Posterior vena cava (tissue), 2 donors: ENCODE measurements at places on chromosomes 6 and 20.

- no peak for DNase-seq
These were observed 7.8 kb upstream of the BTN3A1 start for GRCh38 chr6:26394289-26394688.

GRCh38 chr6:101398716-101399615 is 5.5 kb downstream of the GRIK2 start:
- DNase-seq = no peak

- DNase-seq = no peak
These were observed 80.3 kb downstream of the CDH26 start for GRCh38 chr20:60038400-60039008.

DNA sequence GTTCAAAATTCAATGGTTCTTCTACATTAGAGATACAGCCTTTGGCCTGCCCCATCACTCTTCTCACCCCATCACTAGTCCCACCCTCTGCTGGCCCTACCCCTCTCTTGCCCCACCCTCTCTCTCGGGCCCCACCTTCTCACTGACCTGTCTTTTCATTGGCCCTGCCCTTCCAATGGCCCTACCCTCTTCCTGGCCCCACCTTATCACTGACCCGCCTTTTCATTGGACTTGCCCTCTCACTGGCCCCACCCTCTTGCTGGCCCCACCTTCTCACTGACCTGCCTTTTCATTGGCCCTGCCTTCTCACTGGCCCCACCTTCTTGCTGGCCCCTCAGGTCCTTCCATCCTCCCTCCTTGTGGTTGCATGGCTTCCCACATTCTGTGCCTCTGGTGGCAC is 107.2 kb upstream of the PLEKHG1 start:
- no peak for DNase-seq

GRCh38 chr6:150293423-150294173 is 75.2 kb upstream of the IYD start:
- DNase-seq = no peak

- no peak for DNase-seq
These were observed 10.4 kb downstream of the HIVEP1 start for GRCh38 chr6:12022481-12022880.

GRCh38 chr6:122558080-122558479 is 52.1 kb upstream of the PKIB start:
- no peak for DNase-seq

DNA sequence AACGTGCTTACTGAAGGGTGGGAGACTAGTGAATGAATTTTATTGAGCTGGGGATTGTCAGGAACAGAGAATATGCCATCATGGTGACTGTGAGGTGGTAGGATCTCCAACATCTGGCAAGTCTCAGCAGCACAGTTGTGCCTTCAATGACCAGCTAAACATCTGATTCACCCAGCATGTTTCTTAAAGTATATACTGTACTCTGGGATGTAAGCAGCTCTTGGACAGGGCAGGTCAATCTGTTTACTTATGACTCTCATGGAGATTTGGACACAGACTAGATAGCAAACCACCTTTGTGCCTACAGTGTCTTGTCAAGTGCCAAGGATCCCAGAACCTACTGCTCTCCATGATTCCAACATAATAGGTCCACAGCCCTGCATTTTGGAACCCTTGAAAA is 801.0 kb upstream of the CITED2 start:
- DNase-seq = no peak

- DNase-seq = no peak
These were observed at the start of gene LGSN for GRCh38 chr6:63319939-63320338. TSS of gene LGSN (minus strand) at chr6:63319983. CDS start at chr6:63319943, 40 bp downstream.

- no peak for DNase-seq
These were observed 231.4 kb downstream of the PAX1 start for GRCh38 chr20:21936720-21937380.

GRCh38 chr6:143621159-143621873 is 56.4 kb upstream of the PHACTR2 start:
- no peak for DNase-seq

DNA sequence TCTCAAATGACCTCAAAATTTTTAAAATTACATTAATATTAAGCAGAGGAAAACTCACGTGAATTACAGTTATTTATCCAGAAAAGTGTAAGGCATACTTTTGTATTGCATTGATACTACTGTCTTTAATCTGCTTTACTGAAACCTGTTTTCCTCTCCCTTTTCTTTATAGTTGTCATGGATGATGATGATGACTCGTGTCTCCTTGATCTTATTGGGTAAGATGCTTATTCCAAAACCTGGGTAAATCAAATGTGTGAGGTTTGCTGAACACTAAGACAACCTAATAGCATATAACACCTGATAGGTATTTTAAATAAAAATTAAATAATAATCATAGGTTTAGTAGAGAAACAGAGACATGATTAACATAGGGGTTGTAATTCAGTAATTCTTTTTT is 40.0 kb downstream of the BICRAL start:
- no peak for DNase-seq

GRCh38 chr20:39538317-39538716 is 576.2 kb downstream of the DHX35 start:
- DNase-seq = no peak

DNA sequence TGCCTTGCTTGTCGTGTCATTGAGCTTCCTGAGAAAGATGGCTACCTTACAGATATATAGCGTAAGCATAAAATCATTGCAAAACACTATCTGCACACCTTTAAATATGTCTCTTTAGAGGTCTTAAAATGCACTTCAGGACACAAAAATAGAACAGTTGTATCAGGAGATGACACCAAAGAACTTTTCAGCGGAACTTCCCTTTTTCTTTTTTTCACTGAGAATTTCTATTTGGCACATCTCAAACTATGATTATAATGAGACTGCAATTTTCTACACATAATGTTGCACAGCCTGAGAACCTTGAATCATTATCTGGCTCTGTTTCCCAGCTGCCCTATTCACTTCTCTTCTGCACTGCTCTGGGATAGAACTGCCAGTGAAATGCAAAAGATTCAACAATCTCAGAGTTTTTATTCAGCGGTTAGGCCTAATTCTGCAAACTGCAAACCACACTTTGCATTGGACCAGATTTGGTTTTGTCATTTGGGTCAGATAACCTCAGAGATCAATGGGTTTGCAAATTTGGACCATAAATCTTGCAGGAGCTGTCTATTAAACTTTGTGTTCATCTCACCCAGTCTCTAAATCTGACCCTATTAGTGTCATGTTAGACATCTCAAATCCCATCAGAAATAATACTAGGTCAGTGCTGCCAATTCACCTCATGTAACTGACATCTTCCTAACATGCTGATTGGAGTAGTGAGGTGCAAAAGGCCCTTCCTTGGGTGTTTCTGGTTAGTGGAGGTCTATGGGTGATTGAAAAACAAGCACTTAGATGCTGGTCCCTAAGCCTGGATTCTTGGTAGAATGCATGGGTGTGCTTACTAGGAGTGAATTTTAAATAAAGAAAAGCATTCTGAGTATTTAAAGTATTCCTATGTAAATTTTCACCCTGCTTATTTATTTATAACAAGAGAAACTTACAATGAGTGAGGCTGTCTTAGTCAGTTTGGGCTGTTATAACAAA is 382.7 kb downstream of the UTRN start:
- DNase-seq = no peak

DNA sequence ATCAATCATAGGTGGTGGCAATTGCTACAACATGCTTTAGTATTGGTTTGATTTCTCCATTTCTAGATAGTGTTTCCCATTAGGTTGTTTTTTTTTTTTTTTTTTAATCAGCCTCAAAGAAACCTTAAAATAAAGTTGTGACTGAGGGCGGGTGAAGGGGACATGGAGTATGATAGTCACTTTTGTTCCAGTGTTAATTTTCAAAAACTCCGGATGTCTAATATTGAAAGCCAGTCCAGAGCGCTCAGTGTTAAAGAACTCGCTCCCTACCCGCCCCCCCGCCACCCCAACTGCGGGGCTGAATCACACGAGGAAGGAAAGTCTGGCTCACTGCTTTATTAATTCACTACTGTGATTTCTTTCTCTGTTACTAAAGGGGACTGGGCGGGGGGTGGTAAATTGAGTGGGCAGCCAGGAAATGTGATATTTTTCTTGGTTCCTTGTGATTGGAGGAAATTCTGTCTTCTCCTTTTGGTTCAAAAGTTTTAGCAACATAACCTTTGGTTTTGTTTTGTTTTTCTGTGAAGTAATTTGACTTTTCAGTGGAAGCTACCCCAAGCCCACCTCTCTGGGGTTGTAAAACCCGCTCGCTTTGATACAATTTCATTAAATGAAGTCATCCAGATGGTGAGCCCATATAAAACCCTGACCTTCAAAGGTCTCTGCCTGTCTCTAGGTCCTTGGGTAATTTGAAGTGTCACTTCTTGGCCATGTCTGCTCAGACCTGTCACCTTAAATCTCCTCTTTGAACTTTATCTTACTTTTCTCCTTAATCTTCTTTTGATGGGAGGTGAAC is 38.0 kb downstream of the TNFAIP3 start:
- peak; percentile 80 for DNase-seq
